ENCODE measurements at places on chromosomes 16 and 17.
A peak's percentile ranks its signal among the peaks of the same experiment; 100 is the strongest.

DNA sequence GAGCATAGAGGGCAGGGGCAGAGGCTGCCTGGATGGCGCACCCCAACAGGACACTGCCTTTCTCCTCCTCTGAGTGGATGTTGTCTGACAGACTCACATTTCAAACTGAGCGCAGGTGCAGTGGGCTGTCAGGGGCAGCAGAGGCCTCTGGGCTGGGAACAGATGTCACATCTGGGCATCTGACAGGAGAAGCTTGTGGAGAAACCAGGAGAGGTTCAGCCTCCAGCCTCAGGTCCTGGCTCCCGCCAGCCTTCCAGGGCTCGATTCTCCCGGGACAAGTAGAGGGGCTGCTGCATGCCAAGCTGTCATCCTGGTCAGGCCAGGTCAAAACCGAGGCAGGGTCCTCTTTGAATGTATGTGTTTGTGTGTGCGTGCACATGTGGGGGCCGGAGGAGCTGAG, 67.7 kb upstream of the SDK2 start:
- no peak for DNase-seq

DNA sequence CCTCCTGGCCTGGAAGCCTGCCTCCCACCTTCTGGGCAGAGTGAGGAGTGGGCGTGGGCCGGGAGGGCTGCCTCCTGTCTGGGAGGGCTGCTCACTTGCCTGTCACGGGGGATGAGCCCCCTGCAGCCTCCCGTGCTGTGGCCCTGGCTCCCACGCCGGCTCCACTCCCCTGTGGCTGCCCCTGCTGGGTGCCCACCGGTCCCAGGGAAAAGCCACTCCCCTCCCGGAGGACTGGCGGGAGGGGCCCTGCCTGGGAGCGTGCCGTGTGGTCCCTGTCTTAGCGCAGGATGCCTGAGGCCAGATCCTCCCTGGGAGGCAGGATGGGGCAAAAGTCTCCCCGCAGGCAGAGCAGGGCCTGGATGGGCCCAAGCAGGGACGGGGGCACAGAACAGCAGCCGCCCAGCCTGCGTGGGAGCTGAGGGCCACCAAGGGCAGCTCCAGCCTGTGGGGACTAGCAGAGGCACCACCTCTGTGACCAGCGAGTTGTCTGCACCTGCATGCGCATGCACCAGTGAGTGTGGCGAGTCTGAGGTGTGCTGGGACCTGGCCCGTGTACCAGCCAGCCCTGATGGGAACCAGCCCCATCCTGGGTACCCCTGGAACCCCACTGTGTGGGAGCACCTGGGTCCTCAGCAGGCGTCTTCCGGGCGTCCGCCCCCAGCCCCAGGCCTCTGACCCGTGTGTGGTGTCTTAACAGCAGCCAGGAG, 339.9 kb downstream of the SEC14L1 start:
- no peak for DNase-seq

DNA sequence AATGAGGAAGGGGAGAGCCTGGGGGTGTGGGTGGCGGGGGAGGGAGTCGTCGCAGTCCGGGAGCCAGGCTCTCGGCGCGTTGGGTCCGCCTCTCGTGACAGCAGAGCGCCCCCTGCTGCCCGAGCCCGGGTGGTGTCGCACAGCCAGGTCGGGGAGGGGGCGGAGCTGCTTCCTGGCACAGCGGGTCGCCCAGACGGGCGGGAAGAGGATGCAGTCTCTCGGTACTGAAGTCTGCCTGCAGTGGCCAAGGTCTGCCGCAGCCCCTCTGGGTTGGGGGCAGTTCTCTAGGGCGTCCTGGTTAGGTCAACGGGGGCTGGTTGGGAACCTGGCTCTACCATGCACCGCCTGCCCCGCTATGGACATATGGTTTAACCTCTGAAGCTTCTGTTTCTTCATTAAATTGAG, 38.2 kb upstream of the CCDC182 start:
- peak; percentile 55 for DNase-seq

DNA sequence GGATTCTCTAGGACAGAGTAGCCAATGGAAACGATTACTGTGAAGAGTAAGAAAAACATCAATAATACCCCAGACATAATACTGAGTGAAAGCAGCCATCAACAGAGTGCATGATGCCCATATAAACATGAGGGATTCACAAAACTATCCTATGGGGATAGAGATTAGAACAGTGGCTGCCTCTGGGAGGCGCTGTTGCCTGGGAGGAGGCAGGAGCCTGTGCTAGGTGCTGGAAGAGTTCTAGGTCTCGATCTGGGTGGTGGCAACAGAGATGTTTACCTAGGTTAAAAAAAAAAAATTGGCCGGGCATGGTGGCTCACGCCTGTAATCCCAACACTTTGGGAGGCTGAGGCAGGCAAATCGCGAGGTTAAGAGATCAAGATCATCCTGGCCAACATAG, 7.9 kb downstream of the FA2H start:
- DNase-seq, result no peak

GRCh38 chr17:71349908-71350600, 770.8 kb upstream of the SOX9 start:
- no peak for DNase-seq

DNA sequence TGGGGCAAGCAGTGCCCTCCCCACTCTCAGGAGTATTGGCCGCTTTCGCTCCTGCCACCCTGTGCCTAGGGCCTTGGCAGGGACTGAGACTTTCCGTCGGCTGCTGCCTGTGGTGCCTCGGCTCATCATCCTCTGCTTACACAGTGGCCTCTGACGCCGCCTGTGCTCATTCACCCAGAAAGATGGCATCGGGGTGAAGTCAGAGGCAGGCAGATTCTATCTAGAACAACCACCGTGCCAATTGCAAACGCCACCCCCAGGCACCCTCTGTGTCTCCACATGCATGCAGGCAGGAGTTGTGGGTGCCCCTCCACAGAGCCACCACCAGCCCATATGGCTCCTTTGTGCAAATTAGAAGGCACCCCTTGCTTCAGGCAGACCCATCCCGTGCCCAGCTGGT, 154.2 kb upstream of the GSE1 start:
- no peak for DNase-seq

DNA sequence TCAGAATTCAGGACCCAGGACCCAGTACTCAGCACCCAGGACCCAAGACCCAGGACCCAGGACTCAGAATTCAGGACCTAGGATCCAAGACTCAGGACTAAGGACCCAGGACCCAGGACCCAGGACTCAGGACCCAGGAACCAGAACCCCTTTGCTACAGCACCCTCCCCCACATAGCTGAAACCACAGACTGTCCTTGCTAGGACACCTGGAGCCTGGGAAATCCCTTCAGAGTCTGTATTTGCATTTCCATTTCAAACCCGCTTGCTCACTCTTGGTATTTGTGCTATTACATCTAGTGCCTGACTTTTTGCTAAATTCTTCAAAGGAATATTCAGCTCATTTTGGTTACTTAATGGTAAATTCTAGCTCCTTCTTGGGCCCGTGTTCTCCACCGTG, 275.8 kb upstream of the MAF start:
- no peak for DNase-seq

- DNase-seq, result no peak
Measured at GRCh38 chr16:56363781-56364565, 61.4 kb downstream of the AMFR start.

- DNase-seq, result no peak
Measured at GRCh38 chr16:15885560-15886001, 2.8 kb downstream of the CEP20 start.

DNA sequence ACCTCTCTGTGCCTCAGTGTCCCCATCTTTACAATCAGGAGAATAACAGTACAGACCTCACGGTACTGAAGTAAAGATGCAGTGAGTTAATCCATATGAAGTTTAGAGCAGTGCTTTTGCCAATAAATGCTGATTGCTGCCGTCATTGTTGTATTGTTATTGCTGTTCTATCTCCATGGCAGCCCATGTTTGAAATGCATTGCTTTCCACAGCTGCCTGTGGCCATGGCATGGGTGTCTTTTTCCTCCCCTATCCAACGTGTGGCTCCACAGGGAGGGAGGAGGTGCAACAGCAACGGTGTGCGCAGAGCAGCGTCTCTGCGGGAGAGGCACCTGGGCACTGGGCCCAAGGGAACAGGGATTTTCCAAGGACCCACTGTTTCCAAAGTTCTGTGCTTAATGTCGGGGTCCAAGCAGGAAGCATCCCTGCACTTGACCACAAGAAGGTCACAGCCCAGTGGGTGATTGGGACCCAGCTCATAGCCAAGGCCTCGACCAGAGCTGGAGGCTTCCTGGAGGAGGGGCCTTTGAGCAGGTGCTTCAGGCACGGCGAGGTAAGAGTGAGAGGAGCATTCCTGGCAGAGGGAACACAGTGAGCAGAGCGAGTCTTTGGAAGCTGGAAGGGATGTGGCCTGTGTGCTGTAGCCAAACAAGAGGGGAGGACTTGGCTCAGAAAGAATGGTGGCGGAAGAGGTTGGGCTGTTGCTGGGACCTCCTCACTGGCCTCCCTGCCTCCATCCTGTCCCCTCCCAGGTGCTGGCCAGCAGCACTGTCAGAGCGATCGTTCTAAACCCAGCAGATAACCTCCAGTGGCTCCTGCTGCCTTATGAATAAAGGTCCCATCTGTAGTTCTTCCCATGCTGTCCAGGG, 3.9 kb downstream of the RAI1 start:
- DNase-seq, result peak; percentile 69

- DNase-seq, result peak; percentile 37
Measured at GRCh38 chr17:75516619-75517296, 430 bp downstream of the TSEN54 start.

Measured in lung microvascular endothelial cell (primary cell).